ENCODE measurements at places on chromosomes 3 and 15.
A peak's percentile ranks its signal among the peaks of the same experiment; 100 is the strongest.

GRCh38 chr15:69593981-69594966 is 141.7 kb downstream of the RPLP1 start:
- DNase-seq = no peak

DNA sequence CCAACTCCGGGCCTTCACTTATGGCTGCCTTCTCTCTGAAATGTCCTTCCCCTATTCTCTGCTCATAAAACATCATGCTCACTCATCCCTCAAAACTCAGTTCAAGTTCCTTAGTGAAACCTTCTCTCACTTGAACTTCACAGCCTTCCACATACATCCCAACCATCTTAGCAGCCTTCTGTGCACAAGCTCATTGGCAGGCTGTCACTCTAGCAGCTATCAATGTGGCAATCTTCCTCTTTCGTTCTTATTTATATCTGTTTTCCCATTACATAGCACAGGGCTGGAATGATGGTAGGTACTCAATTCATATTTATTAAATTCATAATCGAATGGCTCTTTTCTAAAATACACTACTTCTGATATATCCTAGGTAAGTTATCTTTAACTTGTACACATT is 66.4 kb upstream of the MCTP2 start:
- no peak for DNase-seq

DNA sequence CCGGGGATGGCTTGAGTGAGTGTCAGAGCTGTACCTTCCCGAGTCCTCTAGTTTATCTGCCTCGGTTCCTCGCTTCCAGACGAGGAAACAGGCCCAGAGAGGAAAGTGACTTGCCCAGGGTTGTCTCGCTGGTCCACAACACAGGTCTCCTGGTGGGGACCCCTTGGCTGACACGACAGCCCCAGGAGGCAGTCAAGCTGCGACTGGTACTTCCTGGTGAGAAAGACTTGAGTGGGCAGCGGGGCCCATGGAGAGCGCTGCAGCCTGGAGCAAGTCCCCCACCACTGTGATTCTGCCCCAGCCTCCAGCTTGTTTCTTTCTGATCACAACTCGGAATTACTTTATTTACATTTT is 600 bp upstream of the CHRNA5 start:
- no peak for DNase-seq

DNA sequence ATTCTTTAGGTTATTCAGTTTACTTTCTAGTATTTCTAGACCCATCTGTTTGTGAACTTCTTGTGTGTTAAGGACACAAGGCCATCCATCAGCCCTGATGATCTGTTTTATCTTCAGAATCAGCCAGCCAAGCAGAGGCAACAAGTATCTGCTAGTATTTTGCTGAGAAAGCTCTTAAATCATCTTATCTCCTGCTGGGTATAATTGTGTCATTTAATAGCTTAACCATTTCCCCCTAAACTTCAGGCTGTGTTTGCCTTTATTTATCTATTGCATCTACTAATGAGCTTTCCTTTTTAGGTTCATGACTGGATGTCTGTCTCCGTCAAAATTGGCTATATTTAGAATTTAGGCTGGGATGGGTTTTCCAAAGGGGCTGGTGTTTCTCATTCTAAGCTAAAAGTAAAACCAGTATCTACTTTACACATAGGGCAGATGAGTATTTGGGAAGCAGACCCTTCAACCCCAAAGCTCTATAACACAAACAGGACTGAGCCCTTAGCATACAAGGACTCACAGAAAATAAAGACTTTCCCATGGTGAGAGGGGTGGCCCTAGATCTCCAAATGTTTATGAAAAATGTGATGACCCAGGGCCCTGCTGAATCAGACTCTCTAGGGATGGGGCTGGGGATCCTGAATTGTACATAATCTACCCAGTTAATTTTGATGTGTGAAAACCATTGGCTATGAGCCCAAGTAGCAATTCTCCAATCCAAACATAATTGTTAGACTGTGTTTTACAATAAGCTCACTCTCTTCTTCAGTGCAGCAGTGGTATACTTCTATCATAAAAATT is 65.3 kb upstream of the PSMD6 start:
- DNase-seq = no peak

DNA sequence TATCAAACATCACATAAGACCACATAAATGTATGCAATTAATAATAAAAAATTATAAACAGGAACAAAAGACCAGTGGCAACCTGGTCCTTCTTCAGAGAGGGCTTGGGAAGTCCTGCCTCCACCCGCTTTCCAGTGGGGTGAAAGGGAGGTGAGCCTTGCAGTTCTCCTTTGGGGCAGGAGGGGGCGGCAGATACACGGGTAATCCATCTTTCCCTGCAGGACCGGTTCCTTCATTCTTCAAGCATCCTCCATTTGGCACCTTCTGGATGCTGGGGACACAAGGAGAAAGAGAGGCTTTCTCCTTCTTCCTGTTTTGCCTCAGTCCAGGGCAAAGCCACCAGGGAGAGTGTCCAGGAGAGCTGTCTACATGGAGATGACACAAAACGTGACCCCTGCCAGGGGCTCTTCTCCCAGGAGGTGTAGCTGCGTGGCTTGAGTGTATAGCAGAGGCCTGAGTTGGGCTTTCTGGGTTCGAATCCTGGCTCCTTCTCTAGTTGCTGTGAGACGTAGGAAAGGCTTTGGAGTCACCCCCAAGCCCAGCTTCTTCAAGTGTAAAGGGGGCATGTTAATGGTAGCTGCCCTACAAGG is 23.2 kb downstream of the RPLP1 start:
- peak; percentile 61 for DNase-seq

GRCh38 chr3:46864061-46864881 is 1.0 kb upstream of the MYL3 start:
- no peak for DNase-seq
